ENCODE measurements at places on chromosomes 12 and 14. TPM values are rescaled to one million over a fixed set of nuclear protein-coding genes. Genes with fewer than 3 reads are reported as not detected.

DNA sequence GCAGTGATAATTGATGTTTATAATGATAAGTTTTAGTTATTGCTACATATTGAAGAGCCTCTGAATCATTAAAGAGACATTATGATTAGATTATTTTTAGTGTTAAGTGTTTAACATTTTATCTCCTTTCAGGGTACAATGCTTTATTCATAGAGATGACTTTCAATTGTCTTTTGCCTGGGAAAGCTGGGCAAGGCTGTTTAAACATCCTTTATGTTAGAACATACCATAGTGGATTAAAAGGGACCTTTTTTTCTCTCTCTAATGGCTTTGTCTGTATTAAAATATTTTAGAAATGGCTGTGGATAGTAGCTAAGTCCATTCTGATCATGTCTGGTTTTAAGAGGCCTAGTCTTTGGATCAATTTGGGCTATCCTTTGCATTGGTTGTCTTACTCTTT, 427.5 kb upstream of the MIS18BP1 start:
- DNase-seq, result no peak

DNA sequence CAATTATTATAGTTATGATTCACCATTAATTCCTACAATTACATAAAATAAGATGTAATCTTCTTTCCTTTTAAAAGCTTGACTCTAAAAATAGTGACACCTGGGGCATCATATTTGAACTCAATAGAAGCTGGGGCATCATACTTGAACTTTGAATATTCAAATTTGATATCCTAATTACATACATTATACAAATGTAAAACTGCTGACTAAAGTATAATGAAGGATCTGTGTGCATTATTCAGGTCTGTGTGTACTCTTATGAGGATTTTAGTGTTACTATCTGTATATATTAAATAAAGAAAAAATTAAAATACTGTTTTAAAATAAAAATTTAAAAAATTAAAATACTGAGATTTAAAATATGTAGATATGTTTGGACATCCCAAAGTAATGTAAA, 696.9 kb upstream of the FBXO33 start:
- no peak for DNase-seq

GRCh38 chr12:111353603-111354295, 15.1 kb downstream of the PHETA1 start:
- DNase-seq, result no peak

GRCh38 chr14:30551460-30551859, 7.5 kb upstream of the G2E3 start:
- no peak for DNase-seq

- DNase-seq, result no peak
Observed at GRCh38 chr12:40110586-40110985, 4.7 kb upstream of the SLC2A13 start.

GRCh38 chr12:1343422-1343821, 251.0 kb downstream of the FBXL14 start:
- DNase-seq, result no peak

DNA sequence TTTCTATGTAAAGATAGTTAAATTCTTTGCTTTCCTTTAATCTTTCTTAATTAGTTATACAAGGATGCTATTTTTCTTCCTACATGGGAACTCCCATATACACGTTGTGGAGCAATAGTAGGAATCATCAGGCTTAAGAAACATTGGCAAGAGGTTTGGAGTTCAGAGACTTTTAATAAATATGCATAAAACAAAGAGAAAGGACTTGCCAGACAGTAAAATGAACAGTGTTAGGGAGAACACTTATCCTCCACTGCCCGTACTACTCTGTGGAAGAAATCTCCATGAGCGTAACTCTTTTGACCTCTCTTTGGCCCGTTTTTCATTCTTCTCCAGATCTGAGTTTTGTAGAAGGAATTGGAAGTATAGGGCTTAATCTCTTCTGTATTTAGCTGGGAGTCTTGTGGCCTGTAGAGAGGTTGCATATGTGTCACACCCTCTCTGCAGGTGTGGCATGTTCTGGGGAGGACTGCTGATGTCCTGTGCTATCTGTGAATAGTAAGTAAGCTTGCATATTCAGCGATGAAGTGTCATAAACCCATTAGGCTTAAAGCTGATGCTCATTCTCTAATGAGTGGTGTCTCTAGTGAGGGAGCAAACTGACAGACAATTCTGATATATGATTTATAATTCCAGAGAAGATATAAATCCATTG, 455.4 kb upstream of the FAR2 start:
- no peak for DNase-seq

- peak; percentile 84 for DNase-seq
Observed at GRCh38 chr14:91177073-91178034, 63.5 kb downstream of the DGLUCY start.

DNA sequence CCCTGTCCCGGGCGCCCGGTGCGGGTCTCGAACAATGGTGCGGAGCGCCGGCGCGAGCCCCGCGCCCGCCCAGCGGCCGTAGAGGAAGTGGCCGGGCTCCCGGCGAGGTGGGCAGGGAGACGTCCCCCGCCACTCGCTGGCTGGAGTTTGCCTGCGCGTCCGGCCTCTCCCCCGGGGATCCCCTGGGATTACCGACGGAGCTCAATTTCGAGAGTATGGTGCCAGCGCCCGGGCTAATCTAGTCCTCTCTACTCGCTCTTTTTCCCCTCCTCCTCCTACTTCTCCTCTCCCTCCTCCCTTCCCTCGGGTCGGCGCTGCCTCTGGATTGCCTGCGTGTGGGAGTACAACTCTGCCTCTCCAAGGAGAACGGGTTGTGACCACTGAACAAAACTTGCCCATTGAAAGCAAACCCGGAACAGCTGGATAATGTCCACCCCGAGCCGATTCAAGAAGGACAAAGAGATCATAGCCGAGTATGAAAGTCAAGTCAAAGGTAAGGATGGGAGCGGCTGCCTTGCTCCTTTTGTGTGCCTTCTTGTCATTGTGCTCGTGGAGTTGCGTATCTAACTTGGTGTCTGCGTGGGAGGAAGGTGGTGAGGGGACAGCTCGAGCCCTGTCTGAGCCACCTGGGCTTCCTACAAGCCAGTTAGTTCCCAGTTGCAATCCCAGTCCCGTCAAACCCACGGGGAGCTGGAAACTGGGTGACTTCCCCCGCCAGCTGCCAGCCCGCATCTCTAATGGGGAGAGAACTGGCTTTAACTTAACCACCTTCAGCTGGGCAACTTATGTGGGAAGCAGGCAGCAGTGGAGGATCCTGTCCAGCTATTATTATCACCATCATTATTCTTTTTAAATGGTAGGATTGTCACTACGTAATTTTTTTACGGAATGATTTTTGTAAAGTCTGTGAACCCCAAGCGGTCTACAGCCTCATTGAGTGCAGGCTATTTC, at the start of gene SRGAP1:
Gene SRGAP1, plus strand, starts transcription at position 310 of the 951 bp plus-strand sequence. Its CDS starts 117 bp downstream, at position 427.
- DNase-seq, result peak; percentile 52

DNA sequence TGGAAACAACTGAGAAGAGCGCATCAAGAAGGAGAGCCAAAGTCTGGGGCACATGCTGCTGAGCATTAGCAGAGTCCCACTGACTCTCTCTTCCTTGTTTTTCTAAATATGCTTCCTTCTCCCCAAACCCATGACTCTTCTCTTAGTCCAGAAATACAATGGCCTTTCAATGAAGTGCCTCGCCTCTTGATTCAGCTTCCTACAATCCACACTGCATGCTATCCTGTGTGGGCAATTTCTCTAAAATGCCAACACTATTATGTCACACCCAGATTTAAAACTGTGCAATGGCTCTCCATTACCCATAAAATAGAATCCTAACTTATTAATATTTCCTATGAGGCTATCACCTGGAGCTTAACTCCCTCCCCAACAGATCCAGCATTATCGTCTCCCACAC, 198.6 kb downstream of the RPAP3 start:
- no peak for DNase-seq

DNA sequence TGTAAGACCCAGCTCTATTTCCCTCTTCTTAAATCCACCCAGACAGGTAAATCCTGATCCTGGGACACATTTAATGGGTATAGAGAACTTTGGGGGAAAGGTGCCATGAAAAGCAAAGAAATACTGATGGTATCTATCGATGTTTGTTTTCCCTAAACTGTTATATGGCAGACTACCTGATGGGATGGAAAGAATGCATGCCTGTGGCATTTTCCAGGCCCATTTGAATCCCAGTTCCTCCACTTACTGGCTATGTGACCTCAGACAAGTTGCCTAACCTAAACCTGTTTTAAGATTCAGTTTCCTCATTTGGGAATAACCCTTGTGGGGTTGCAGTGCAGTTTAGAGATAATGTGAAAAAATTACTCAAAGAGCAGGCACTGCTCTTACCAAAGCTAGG, 404.5 kb downstream of the FUT8 start:
- DNase-seq, result no peak

GRCh38 chr12:109110988-109111495, 5.3 kb upstream of the ACACB start:
- peak; percentile 95 for DNase-seq

BEGAIN gene
- not detected for total RNA-seq

PLEKHH1 gene
- total RNA-seq, result 38.8 TPM

CMTM5 gene
- not detected for total RNA-seq

ACOT2 gene
- total RNA-seq, result 44.2 TPM

SCN8A gene
- 14.0 TPM for total RNA-seq

Data from stomach (tissue), 19 donors.